ENCODE measurements at places on chromosomes 5 and 9. TPM values are rescaled to one million over a fixed set of nuclear protein-coding genes. Genes with fewer than 3 reads are reported as not detected.

GPR151 gene
- not detected for total RNA-seq

TTC23L gene
- total RNA-seq = 1.6 TPM

BAG1 gene
- 75.6 TPM for total RNA-seq

PLPP7 gene
- 29.5 TPM for total RNA-seq

LAMC3 gene
- 47.9 TPM for total RNA-seq

PCDHGA5 gene
- total RNA-seq = 8.7 TPM

SYNPO gene
- total RNA-seq = 24.9 TPM

GABBR2 gene
- 2.0 TPM for total RNA-seq

CARTPT gene
- 0.23 TPM for total RNA-seq
